Activated naive CD4-positive, alpha-beta T cell treated with anti-CD3 and anti-CD28 coated beads for 36 hours (primary cell): ENCODE measurements at places on chromosomes 11 and 22. TPM values are rescaled to one million over a fixed set of nuclear protein-coding genes. Genes with fewer than 3 reads are reported as not detected.

- DNase-seq, result peak; percentile 55
These were observed 1.1 kb downstream of the UBASH3B start for GRCh38 chr11:122656631-122657101.

GRCh38 chr11:27388001-27388400 lies 25.0 kb upstream of the CCDC34 start:
- DNase-seq, result no peak

- DNase-seq, result no peak
These were observed 62.7 kb downstream of the CSTPP1 start for GRCh38 chr11:46999217-46999616.

- no peak for DNase-seq
These were observed 20.6 kb upstream of the DDI1 start for GRCh38 chr11:104015649-104016415.

DNA sequence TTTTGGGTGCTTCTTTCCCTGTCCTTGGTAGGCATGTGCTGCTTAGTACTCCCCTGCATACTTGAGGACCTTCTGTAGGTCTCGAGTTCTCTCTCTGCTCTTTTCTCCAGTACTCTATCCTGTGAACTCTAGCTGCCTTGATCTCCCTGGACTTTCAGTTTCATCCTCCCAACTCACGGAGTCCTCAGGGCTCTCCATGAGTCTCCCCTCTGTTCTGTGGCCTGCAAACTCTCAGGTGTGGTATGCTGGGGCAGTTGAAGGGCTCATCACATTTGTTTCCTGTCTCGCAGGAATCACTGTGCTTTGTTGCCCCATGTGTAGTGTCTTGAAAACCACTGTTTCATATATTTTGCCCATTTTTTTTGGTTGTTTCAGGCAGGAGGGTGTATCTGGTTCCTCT lies 3.3 kb upstream of the PACS1 start:
- no peak for DNase-seq

- DNase-seq, result no peak
These were observed 300.6 kb downstream of the DDX10 start for GRCh38 chr11:108965306-108966001.

- peak; percentile 9 for DNase-seq
These were observed 1.2 kb downstream of the MSANTD2 start for GRCh38 chr11:124798991-124799347.

DNA sequence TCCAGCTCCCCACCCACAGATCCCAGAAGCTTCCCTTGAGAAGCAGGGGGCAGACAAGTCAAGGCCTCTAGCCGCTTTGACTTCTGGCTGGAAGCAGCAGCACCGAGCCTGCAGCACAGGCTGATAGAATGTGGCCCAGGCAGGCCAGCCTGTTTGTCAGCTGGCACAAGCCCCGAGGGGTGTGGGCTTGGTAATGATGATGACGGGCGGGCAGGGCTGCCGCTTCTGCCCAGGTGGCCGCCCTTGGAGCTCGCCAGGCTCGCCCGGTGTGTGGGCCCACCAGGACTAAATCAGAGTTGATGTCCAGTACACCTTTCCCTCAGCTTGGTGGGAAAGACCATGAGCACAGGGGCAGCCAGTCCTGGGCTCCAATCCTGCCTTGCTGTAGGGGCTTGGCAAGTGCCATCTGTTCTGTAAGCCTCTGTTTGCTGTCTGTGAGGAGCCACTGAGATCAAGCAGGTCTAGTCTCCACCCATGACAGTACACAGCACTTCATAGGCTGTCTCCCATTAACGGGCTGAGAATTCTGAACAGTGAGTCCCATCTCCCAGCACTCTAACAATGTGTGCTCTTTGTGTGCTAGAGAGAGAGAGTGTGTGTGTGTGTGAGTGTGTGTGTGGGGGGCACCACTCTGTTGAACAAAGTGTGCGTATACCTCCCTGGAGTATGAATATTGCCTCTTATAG lies 26.8 kb downstream of the MICAL2 start:
- no peak for DNase-seq

- DNase-seq, result no peak
These were observed 11.0 kb upstream of the MIEF1 start for GRCh38 chr22:39490966-39491680.

GRCh38 chr11:108939135-108939534 lies 274.3 kb downstream of the DDX10 start:
- no peak for DNase-seq

GRCh38 chr11:111589886-111590499 lies 12.3 kb upstream of the SIK2 start:
- no peak for DNase-seq

DNA sequence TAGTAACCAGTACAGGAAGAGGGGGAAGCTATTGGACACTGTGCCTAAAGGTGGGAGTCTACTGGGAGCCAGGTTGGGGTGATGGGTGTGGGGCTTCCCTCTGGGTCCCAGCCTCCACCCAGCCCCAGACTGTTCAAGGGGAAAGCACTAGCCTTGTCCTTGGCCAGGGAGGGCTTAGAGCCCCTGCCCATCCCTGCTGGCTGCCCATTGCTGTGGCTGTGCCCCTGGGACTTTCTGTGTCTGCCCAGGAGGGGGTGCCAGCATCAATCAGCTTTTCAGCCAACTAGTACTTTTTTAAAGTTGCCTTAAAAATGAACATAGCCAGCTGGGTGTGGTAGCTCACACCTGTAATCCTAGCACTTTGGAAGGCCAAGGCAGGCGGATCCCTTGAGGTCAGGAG lies 19.9 kb downstream of the INCENP start:
- DNase-seq, result no peak

GRCh38 chr22:20479612-20480196 lies 15.9 kb downstream of the KLHL22 start:
- DNase-seq, result no peak

DNA sequence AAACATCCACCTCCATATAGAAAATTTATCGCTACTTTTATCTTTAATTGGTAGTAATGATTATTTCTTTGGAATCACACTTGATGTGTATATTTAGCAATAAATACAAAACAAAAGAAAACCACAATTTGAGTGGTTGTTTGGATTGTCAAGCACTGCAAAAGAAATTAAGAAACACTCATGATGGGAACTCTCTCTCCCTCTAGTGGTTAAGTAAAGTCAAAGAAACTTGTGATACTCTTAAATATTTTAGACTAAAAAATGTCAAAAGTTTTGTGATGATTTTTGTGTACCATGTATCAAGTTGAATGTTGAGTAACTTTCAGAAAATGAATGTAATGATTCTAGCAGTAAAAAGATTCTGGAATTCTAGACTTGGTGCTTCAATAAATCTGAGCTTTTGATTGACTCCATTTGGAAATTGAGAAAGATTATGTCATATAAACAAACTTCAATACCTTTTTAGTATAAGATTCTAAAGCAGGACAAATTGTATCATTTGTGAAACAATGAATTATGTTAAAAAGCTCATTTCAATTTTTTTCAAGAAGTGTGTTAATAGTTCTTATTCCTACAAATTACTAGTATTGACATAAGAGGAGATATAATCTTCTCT lies 20.8 kb downstream of the MUC15 start:
- DNase-seq, result no peak

DNA sequence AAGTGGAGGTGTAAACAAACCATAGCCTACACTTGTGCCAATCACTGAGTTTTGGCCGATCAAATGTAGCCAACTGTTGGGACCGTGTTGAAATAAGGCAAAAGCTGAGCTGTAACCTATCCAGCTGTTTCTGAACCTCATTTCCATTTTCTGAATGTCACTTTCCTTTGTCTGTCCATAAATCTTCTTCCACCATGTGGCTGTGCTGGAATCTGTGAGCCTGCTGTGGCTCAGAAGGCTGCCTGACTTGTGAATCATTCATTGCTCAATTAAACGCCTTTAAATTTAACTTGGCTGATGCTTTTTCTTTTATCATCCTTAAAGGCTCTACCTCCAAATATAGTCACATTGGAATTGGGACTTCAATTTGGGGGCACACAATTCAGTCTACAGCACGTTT lies 203.1 kb upstream of the MPPED2 start:
- no peak for DNase-seq

DNA sequence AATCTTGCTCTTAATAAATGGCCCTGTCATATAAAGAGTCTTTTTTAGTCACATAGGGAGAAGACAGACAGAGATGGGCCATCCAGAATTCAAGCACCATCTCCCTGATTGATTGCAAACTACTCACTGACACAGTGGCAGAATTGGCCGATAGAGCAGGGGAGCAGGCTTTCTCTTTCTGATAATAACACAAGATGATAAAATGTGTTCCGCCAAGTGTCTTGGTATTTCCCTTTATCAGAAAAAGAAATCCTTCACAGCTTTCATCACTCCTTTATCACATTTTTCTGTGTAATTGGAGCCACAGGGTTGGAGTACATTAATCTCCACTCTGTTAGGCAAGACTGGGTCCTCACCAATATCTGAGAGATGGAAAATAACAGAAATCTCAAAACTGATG lies 406.0 kb downstream of the TMEM135 start:
- DNase-seq, result no peak

GRCh38 chr11:33387581-33387980 lies 130.4 kb downstream of the HIPK3 start:
- DNase-seq, result no peak

DNA sequence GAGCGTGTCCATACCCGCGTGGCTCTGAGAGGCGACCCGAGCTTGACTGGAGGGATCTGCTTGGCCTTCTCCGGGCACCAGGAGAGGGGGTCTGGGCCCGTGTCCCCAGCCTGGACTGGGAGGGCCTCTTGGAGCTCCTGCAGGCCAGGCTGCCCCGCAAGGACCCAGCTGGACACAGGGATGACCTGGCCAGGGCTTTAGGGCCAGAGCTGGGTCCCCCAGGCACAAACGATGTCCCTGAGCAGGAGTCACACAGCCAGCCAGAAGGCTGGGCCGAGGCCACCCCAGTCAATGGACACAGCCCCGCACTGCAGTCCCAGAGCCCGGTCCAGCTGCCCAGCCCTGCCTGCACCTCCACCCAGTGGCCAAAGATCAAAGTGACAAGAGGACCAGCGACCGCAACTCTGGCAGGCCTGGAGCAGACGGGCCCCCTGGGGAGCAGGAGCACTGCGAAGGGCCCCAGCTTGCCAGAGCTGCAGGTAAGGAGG lies 38.2 kb downstream of the TRIOBP start:
- DNase-seq, result no peak

- no peak for DNase-seq
These were observed 3.5 kb downstream of the DDTL start for GRCh38 chr22:23970201-23970641.

- no peak for DNase-seq
These were observed 3.2 kb downstream of the THAP7 start for GRCh38 chr22:20998411-20999336.

- DNase-seq, result no peak
These were observed 416.8 kb upstream of the TENM4 start for GRCh38 chr11:79857377-79858214.

DNA sequence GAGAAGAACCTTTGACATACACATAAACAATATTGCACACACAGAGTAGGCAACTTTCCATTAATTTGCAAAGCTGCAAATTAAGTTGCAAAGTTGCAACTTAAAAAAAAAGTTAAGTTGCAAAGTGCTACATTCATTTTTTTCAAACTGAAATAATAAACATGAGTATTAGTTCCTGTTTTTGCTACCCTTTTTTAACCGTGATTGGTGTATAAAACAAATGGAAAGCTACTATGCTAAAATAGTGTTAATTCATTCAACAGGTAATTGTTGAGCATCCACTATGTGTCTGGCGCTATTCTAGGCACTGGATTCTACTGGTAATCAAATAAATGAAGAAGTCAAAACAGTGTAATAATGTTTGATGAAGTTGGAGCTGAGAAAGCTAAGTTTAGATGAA lies 8.1 kb downstream of the ZFP91 start:
- no peak for DNase-seq

DNA sequence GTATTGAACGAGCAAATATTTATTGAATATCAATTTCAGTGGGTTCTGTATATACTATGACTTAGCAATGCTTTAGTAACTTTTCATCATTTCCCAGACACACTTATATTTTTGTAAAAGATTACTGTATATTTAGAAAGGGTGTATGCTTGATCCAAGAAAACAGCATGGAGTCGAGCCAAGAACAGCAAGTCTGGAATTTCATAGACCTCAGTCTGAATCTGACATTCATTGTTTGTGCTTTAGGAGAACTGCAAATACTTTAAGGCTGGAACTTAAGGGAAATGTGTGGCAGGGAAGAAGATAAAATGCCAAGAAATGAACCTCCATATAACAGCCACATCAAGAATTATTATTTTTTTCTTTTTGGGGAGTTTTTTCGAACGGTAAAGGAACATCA lies 1156.8 kb downstream of the LRRC4C start:
- DNase-seq, result no peak

DNA sequence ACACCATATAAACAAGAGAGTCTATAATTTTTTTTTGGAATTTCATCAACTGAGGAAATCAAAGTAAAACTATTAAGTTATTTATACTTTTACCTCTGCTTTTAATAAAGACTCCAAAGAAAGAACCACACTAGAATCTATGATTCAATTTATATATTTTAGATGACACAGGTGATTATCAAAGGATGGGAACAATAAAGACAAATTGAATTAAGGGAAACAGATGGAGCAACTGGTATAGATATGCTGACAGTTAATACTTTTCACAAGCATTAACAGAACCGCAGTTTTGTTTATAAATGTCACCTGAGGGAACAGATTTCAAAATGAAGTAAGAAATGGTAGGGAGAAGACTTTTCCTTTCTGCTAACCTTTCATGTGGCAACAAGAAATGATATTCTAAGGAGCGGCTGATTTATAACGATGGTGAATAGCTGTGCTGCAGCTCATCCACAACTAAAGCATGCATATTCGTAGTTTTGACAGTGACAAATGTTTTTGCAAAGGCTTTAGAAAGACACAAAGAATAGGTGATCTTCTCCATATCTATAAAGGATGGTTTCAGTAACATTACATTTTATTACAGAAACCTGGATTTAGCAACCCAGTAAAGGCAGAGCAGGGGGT lies 1502.9 kb upstream of the RAG2 start:
- no peak for DNase-seq

The OR4C3 gene
- total RNA-seq, result not detected

The CTNND1 gene
- 8.5 TPM for total RNA-seq

The FOSL1 gene
- total RNA-seq, result 8.2 TPM

The HBE1 gene
- not detected for total RNA-seq

The ALX4 gene
- total RNA-seq, result not detected

The TRIM51 gene
- not detected for total RNA-seq

The APOA5 gene
- total RNA-seq, result not detected

The SLCO2B1 gene
- not detected for total RNA-seq

The BATF2 gene
- not detected for total RNA-seq
